Stimulated activated naive B cell treated with anti-CD40 and anti-IgM and Interleukin-4, amounts not matched to agents 10 μg/mL and 1 μg/mL and 100 μg/mL, for 72 hours (primary cell): ENCODE measurements at places on chromosomes 6 and 20.

- H3K27me3 ChIP-seq: no peaks in the 10 kb centered on the region
- no peak overlapping the region for H3K27ac ChIP-seq
- no peak overlapping the region for H3K4me3 ChIP-seq
- peaks cover 3% of the 10 kb centered on the region for H3K4me1 ChIP-seq
- no peak for DNase-seq
Observed at GRCh38 chr6:141464490-141464889, 668.2 kb upstream of the GJE1 start.

- H3K4me1 ChIP-seq: peaks cover 7% of the 10 kb centered on the region
- H3K36me3 ChIP-seq: no peaks in the 10 kb centered on the region
- no peak overlapping the region for H3K27ac ChIP-seq
- H3K27me3 ChIP-seq: no peaks in the 10 kb centered on the region
- no peak for DNase-seq
- no peak overlapping the region for H3K4me3 ChIP-seq
Observed at GRCh38 chr6:56536536-56536935, 106.2 kb downstream of the DST start.

GRCh38 chr20:6130045-6130444 lies 7.2 kb upstream of the FERMT1 start:
- H3K27me3 ChIP-seq: peaks cover 26% of the 10 kb centered on the region
- no peaks in the 10 kb centered on the region for H3K4me1 ChIP-seq
- H3K36me3 ChIP-seq: no peaks in the 10 kb centered on the region
- H3K4me3 ChIP-seq: no peak overlapping the region

GRCh38 chr6:155523821-155524651 lies 68.4 kb upstream of the NOX3 start:
- no peak overlapping the region for H3K4me3 ChIP-seq
- H3K27me3 ChIP-seq: no peaks in the 10 kb centered on the region
- DNase-seq: no peak
- H3K27ac ChIP-seq: no peak overlapping the region
- H3K4me1 ChIP-seq: peaks cover 3% of the 10 kb centered on the region

DNA sequence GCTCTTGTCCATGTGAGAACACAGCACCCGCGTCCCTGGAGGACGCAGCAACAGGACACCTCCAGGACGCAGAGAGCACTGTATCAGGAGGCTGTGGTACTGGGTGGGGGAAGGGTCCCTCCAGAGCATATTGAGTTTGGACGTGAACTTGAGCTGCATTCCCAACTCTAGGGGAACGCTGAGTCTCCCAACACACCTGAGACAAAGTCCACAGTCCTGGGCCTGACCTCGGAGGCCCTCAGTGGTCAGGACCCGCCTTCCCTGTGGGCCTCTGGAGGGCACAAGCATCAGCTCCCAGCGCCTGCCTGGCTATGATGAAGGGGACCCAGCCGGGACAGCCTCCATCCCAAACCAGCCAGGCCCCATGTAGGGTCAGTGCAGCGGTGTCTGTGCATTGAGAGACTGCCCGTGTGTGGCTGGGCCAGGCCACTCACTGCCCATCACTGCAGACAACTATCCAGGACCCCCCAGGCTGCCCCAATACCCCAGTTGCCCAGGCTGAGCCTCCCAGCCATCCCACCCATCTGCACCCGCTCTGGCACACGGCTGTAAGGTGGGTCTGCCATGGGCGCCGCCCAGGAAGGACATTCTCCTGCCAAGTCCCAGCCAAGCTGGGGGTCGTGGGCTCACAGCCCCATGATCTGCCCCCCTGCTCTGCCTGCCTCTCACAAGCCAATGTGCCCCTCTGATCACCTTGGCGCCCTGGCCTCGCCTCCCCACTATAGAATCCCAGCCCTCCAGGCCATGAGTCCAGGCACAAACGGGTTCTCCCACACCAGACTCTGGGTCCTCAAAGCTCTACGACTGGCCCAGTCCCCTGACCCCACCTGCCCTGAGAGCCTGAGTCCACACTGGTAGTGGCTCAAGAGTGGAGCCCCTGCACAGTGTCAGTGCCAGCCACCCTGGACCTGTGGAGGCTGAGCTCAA lies 115.7 kb downstream of the TAF4 start:
- H3K4me1 ChIP-seq: no peaks in the 10 kb centered on the region
- H3K27me3 ChIP-seq: peaks cover 28% of the 10 kb centered on the region
- no peak overlapping the region for H3K27ac ChIP-seq
- H3K4me3 ChIP-seq: no peak overlapping the region
- H3K36me3 ChIP-seq: no peaks in the 10 kb centered on the region

- peak overlapping the region; percentile 47 for H3K27ac ChIP-seq
- DNase-seq: no peak
- H3K27me3 ChIP-seq: no peaks in the 10 kb centered on the region
- peaks cover 3% of the 10 kb centered on the region for H3K36me3 ChIP-seq
Observed at GRCh38 chr6:7267466-7268091, 45.4 kb downstream of the SSR1 start.

- H3K27ac ChIP-seq: no peak overlapping the region
- H3K36me3 ChIP-seq: peaks cover 7% of the 10 kb centered on the region
- H3K4me1 ChIP-seq: peaks cover 28% of the 10 kb centered on the region
- peak overlapping the region; percentile 43 for H3K4me3 ChIP-seq
- peaks cover 19% of the 10 kb centered on the region for H3K27me3 ChIP-seq
Observed at GRCh38 chr6:43775535-43775885, 5.5 kb downstream of the VEGFA start.

- no peaks in the 10 kb centered on the region for H3K27me3 ChIP-seq
- H3K4me3 ChIP-seq: no peak overlapping the region
- DNase-seq: no peak
- H3K36me3 ChIP-seq: no peaks in the 10 kb centered on the region
- H3K4me1 ChIP-seq: no peaks in the 10 kb centered on the region
- no peak overlapping the region for H3K27ac ChIP-seq
Observed at GRCh38 chr6:123925350-123925749, 121.7 kb downstream of the NKAIN2 start.

GRCh38 chr6:137247724-137248123 lies 28.5 kb upstream of the IFNGR1 start:
- peaks cover 5% of the 10 kb centered on the region for H3K36me3 ChIP-seq
- DNase-seq: no peak

- H3K4me1 ChIP-seq: peaks cover 15% of the 10 kb centered on the region
- no peaks in the 10 kb centered on the region for H3K27me3 ChIP-seq
Observed at GRCh38 chr6:106546691-106547414, 82.4 kb downstream of the RTN4IP1 start.

- H3K4me1 ChIP-seq: peaks cover 7% of the 10 kb centered on the region
- H3K27me3 ChIP-seq: peaks cover 3% of the 10 kb centered on the region
- DNase-seq: no peak
- no peak overlapping the region for H3K4me3 ChIP-seq
Observed at GRCh38 chr20:20317621-20318364, 50.1 kb upstream of the INSM1 start.

- no peaks in the 10 kb centered on the region for H3K36me3 ChIP-seq
- H3K27ac ChIP-seq: no peak overlapping the region
- no peak overlapping the region for H3K4me3 ChIP-seq
- H3K27me3 ChIP-seq: no peaks in the 10 kb centered on the region
Observed at GRCh38 chr6:54427396-54427937, 119.2 kb downstream of the TINAG start.

- H3K27ac ChIP-seq: peak overlapping the region; percentile 95
- H3K4me1 ChIP-seq: peaks cover 99% of the 10 kb centered on the region
- DNase-seq: peak; percentile 56
- peak overlapping the region; percentile 72 for H3K4me3 ChIP-seq
Observed at GRCh38 chr6:37555040-37555781, 55.5 kb upstream of the CCDC167 start.

DNA sequence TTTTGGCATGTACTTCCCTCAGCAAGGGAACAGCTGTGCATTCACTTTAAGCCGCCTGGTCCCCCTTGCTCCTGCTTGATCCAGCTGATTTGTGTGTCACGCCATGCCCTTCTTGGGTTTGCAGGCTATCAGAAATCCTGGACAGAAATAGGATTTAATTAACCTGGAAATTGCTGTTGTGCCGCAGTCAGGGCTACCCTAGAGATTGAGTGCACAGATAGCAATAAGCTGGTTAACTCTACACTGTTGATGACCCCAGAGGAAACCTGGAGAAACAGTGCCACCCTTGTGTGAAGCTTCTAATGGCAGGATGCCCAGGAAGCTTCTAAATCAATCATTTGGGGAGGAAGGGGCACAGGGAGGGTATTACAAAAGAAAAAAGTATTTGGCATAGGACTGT lies 199.0 kb downstream of the JARID2 start:
- peak overlapping the region; percentile 14 for H3K27ac ChIP-seq
- no peak overlapping the region for H3K4me3 ChIP-seq
- DNase-seq: no peak
- H3K27me3 ChIP-seq: no peaks in the 10 kb centered on the region

DNA sequence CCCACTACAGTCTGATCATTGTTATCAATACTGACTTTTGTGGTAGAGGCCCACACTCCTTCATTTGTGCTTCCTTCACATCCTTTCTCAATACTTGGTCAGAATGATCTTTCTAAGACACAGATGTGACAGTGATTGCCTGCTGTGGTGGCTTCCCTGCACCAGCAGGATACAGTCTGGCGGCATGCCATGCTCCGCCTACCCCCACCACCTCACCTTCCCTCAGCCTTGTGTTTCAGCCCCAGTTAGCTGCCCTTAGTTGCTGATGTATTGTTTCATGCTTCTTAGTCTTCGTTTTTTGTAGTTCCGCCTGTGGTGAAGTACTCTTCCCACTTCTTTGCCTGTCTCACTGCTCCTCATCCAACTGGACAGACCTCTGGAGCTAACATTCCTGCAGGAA lies 10.9 kb downstream of the LRRC1 start:
- H3K27ac ChIP-seq: no peak overlapping the region
- DNase-seq: no peak
- peaks cover 19% of the 10 kb centered on the region for H3K4me1 ChIP-seq
- H3K36me3 ChIP-seq: peaks cover 3% of the 10 kb centered on the region
- H3K4me3 ChIP-seq: no peak overlapping the region

- H3K36me3 ChIP-seq: peaks cover 29% of the 10 kb centered on the region
- peak overlapping the region; percentile 67 for H3K27ac ChIP-seq
- peaks cover 29% of the 10 kb centered on the region for H3K4me1 ChIP-seq
- no peaks in the 10 kb centered on the region for H3K27me3 ChIP-seq
Observed at GRCh38 chr20:1122388-1123315, 4.2 kb downstream of the PSMF1 start.

DNA sequence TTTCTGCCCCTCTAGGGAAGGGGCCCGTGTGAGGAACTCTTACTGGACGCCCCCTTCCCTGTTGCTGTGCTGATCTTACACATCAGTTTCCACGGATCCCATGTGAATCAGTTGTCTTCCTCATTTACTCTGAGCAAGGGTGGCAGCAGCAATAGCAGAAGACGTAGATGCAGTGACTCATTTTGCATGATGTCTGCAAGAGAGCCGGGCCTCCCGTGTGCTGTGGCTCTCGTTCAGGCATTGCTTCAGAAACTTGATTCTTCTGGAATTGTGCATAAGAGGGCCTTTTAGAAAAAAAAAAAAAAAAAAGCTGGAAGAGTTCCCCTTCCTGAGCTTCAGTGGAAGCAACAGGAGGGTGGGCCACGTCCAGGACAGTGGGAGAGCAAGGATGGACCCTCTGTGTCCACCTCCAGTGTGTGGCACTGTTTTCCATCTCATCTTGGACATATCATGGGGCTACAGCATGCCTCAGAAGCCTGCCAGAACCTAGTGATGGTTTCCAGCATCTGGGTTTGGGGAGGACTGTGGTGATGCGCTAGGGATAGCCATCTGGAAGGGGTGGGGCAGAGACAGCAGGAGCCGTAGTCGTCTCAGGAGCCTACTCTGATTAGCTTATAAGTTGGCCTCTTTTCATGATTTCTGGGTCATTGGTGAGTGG lies 62.1 kb downstream of the FOXO3 start:
- no peak for DNase-seq
- H3K4me1 ChIP-seq: peaks cover 34% of the 10 kb centered on the region
- H3K4me3 ChIP-seq: no peak overlapping the region

DNA sequence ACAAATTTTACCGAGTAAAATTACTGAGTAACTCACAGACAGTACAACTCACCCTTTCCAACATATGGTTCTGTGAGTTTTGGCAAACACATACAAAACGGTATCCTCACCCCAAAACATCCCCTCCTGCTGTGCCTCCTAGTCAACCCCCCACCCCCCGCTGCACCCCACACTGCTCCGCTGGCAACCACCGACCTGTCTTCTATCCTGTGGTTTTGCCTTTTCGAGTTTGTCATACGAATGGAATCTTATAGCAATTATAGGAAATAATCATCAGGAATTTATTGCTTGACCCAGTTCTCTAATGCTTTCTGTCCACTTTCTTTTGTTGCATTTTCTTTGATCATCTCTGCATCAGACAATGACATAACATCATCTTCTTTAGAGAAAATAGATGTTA lies 312.3 kb downstream of the KIF16B start:
- H3K4me3 ChIP-seq: no peak overlapping the region
- H3K27ac ChIP-seq: no peak overlapping the region
- H3K36me3 ChIP-seq: peaks cover 6% of the 10 kb centered on the region
- no peak for DNase-seq
- H3K4me1 ChIP-seq: peaks cover 4% of the 10 kb centered on the region

DNA sequence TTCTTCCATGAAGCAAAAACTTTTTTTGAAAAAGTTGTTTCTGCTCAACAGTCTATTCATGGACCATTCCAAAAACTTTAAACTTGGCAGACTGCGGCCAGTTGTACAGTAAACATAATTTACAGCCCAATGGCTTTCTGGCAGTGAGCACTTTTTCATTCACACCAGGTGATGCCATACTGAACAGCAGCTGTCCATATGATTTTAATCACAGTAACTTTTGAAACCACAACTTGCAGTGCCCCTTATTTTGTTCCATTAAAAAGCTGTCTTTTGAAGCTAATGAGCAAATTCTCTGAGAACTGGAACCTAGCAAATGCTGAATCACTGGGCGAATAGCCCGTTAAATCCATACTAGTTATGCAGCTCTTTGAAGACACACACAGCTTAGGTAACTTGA lies 576.6 kb downstream of the PTPRT start:
- no peak overlapping the region for H3K27ac ChIP-seq
- H3K4me3 ChIP-seq: no peak overlapping the region
- H3K36me3 ChIP-seq: no peaks in the 10 kb centered on the region
- H3K4me1 ChIP-seq: no peaks in the 10 kb centered on the region
- no peaks in the 10 kb centered on the region for H3K27me3 ChIP-seq

GRCh38 chr6:43758617-43759050 lies 11.4 kb upstream of the VEGFA start:
- H3K27me3 ChIP-seq: no peaks in the 10 kb centered on the region
- no peak overlapping the region for H3K27ac ChIP-seq
- H3K4me3 ChIP-seq: no peak overlapping the region
- DNase-seq: no peak
- peaks cover 6% of the 10 kb centered on the region for H3K4me1 ChIP-seq

- no peak for DNase-seq
- H3K27ac ChIP-seq: no peak overlapping the region
- no peaks in the 10 kb centered on the region for H3K27me3 ChIP-seq
- no peaks in the 10 kb centered on the region for H3K4me1 ChIP-seq
- no peak overlapping the region for H3K4me3 ChIP-seq
Observed at GRCh38 chr6:53746442-53747103, 48.2 kb upstream of the LRRC1 start.

- no peak overlapping the region for H3K27ac ChIP-seq
- H3K36me3 ChIP-seq: no peaks in the 10 kb centered on the region
- no peak overlapping the region for H3K4me3 ChIP-seq
- peaks cover 5% of the 10 kb centered on the region for H3K4me1 ChIP-seq
- no peak for DNase-seq
Observed at GRCh38 chr6:146767632-146768031, 168.9 kb downstream of the ADGB start.

GRCh38 chr6:5471044-5471443 lies 209.7 kb downstream of the FARS2 start:
- peak; percentile 30 for DNase-seq
- no peaks in the 10 kb centered on the region for H3K27me3 ChIP-seq
- H3K27ac ChIP-seq: no peak overlapping the region

GRCh38 chr6:361411-362132 lies 30.0 kb upstream of the IRF4 start:
- H3K27ac ChIP-seq: peak overlapping the region; percentile 43
- peaks cover 90% of the 10 kb centered on the region for H3K4me1 ChIP-seq
- H3K36me3 ChIP-seq: peaks cover 22% of the 10 kb centered on the region
- DNase-seq: no peak
